ENCODE measurements at places on chromosomes 1 and 21. TPM values are rescaled to one million over a fixed set of nuclear protein-coding genes. Genes with fewer than 3 reads are reported as not detected.

GRCh38 chr21:22584308-22584707 is 1586.1 kb downstream of the NCAM2 start:
- DNase-seq = no peak

GRCh38 chr1:15808955-15809354 is 1.5 kb upstream of the UQCRHL start:
- DNase-seq = no peak

RBM11 gene
- total RNA-seq = 3.8 TPM

DNA sequence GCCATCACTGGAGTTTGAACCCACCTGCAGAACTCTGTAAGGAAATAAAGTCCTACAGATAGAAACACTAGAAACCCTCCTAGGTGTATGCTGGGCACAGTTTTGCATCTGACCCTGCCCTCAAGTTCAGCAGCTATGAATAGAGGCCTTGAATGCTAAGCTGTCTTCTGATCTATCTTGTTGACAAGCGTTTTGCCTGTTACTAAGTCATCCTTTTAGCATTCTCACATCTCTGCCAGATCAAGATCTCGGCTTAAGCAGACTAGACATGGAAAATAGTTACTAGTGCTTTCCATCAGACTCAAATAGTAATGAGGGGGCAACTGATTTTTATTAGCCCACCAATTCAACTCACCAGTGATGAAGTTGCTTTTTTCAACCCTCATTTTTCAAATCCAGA is 10.5 kb downstream of the TBX15 start:
- DNase-seq = no peak

GRCh38 chr1:111563619-111564018 is 56.0 kb upstream of the RAP1A start:
- DNase-seq = no peak

DNA sequence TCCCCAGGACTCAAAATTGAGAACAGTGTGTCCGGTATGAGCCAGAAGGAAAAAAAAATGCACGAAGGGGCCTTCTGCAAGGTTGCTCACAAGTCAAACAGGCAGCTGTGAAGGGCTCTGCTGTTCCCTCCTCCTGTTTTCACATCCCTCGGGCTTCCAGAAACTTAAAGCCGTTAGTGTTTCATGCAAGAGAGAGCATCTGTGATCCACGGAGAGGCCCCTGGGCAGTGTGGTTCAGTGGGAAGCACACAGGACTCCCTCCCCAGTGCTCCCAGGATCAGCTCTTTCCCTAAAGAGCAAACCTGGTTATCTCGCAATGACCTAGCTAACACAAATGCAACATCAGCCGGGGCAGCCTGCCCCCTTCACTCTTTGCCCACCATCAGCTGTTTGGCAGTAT is 2.9 kb upstream of the MATN1 start:
- DNase-seq = no peak

DDX20 gene
- total RNA-seq = 21.8 TPM

BRDT gene
- not detected for total RNA-seq

DNA sequence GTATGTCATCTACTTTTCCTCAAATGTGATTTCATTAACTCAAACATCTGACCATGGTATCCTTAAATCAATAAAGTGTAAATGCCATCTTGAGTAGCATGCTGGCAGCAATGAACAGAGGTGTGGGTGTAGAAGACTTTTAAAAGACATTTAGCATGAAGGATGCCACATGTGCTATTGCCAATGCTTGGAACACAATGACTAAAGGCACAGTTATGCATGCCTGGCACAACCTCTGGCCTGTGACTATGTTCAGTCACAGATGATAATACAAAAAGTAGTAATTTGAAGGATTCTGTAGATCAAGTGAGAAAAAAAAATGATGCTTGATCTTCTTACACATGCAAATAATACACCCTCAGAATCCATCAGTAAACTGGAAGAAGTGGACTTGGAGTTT is 938.9 kb upstream of the ADGRL4 start:
- DNase-seq = no peak

DNA sequence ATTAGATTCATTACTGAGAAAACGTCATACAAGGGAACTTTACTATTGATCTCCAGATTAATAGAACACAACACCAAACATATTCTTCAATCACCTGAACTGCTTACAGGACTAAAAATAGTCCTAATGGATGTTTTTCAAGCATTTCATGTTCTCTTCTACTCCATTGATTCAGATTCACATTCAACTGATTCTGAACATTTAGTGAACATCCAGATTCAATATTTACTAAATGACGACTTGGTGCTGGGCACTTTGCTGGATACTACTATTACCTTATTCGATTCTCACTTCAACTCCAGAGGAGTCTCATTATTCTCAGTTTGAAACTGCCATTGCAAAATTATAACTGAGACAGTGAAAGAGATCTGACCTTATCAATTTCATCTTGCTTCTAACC is 18.8 kb upstream of the SUCO start:
- no peak for DNase-seq

DNA sequence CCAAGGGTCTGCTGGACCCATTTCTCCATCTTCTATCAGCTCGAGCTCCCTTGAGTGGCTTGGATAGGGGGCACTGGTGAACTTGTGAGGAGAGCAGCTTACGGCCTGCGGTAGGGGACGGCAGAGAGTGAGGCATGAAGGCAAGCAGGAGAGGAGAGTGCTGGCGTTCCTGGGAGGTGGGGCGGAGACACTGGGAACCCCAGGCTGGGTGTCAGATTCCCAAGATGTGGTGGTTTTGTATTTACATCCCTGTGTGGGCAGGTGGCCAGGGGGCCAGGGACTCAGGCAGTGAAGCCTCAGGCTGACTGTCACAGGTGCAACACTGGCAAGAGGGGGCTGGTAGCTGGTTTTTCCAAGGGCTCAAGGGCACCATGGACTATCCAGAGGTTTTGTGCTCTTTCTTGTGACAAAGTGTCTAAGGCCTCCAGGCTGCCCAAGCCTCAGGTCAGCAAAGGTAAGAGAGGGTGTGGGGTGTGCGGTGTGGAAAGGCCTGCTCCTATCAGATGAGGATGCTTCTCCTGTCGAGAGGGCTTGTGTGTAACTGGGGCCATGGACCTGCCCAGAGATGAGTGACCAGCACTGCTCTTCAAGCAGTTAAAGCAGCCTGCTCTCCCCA is 45.1 kb upstream of the ROR1 start:
- no peak for DNase-seq

- no peak for DNase-seq
Observed at GRCh38 chr1:24584171-24584647, 28.3 kb downstream of the NCMAP start.

COL16A1 gene
- total RNA-seq = 0.36 TPM

METTL13 gene
- total RNA-seq = 59.3 TPM

- DNase-seq = no peak
Observed at GRCh38 chr21:44681861-44682579, at the start of gene KRTAP12-1. Gene KRTAP12-1 (minus strand): TSS chr21:44682163. CDS start chr21:44682123, 40 bp downstream.

GRCh38 chr1:41418857-41419583 is 57.8 kb downstream of the FOXO6 start:
- DNase-seq = no peak

CNR2 gene
- 0.16 TPM for total RNA-seq

- no peak for DNase-seq
Observed at GRCh38 chr1:109634771-109635750, 15.4 kb downstream of the AMPD2 start.

- DNase-seq = no peak
Observed at GRCh38 chr1:46077644-46078043, 54.8 kb downstream of the PIK3R3 start.

LCE2A gene
- total RNA-seq = not detected

DNA sequence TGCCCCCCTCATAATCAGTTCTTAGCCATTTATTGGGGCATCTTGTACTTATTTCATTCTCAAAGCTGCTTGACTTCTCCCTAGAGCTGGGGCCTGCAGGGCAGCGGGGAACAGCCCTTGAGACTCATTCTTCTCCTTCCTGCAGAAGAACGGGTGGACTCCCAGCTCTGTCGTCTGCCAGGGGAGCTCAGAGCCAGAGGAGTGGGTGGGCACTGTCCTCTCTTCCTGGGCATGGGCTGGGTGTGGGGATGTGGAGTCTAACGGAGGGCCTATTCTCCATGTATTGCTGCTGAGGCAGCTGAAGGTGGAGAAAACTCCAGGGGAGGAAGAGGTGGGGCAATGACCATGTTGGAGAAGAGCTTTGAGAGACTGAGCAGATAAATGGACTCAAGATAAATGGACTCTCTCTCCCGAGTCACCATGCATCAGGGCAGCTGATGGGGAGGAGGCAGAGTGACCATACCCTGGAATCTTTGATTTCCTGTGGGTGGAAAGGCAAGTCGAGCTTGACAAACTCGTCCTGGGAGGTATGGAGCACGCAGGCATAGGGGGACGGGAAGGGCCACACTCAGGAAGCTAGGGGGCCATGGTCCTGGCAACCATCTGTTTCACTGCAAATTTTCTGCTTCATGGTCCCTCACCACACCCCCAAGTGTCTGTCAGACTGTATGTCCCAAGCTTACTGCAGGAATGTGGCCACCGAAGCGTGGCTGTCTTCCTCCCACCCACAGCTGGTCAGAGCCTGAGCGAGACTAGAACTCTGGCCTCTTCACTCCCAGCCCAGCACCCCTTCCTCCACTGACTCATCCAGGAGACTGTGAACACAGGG is 56.9 kb upstream of the ATP2B4 start:
- no peak for DNase-seq

DNA sequence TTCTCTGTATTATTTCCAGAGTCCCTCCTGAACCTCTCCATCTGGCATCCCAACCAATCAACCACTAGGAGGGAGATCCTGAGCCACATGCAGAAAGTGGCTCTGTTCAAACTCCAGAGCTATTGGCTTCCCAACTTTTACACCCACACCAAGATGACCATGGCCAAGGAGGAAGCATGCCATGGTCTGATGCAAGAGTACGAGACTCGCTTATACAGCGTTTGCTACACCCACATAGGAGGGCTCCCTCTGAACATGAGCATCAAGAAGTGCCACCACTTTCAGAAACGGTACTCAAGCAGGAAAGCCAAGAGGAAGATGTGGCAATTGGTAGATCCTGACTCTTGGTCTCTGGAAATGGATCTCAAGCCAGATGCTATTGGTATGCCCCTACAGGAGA is 23.6 kb downstream of the RGSL1 start:
- DNase-seq = no peak

GRCh38 chr1:81226603-81226928 is 574.2 kb upstream of the ADGRL2 start:
- DNase-seq = no peak

DNA sequence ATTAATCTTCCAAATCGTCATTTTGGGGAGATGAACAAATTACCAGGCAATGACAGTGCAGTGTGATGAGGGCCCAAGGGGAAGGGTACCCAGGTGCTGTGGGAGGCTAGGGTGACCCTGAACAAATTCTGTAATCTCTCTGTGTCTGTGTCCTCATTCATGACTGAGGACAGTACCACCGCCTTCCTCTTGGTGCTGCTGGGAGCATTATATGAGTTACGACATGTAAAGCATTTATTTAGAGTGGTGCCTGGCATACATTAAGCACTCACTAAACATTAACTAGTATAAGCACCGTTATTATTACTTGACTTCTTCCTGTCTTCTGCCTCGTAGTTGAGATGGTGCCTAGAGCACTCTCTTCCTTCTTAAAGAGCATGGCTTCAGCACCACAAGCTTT is 468.2 kb upstream of the VAMP3 start:
- no peak for DNase-seq

GRCh38 chr21:16070207-16070651 is 340.4 kb downstream of the USP25 start:
- DNase-seq = no peak

ADAMTS5 gene
- total RNA-seq = not detected

DNA sequence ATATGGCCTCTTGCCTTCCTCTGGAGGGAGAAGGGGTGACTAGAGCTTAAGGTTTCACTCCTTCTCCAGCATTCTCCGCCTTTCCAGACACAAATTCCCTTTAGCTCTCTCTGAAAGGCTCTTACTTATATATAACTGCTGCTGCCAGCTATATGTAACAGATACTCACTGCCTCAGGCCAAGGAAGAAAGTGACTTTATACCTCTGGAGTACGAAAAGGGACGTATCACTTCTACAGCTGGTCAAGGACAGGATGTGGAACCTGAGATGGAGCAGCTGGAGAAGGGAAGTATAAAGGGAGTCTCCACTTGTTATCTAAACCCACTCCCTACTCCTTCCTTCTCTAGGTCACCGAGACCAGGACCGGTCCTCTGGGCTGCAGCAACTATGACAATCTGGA is 102.4 kb downstream of the BRINP2 start:
- no peak for DNase-seq

OVAAL gene
- total RNA-seq = not detected

GRCh38 chr1:162498496-162498810 is 835 bp downstream of the UHMK1 start:
- no peak for DNase-seq

LDLRAD1 gene
- total RNA-seq = not detected

RGS18 gene
- total RNA-seq = not detected

DNA sequence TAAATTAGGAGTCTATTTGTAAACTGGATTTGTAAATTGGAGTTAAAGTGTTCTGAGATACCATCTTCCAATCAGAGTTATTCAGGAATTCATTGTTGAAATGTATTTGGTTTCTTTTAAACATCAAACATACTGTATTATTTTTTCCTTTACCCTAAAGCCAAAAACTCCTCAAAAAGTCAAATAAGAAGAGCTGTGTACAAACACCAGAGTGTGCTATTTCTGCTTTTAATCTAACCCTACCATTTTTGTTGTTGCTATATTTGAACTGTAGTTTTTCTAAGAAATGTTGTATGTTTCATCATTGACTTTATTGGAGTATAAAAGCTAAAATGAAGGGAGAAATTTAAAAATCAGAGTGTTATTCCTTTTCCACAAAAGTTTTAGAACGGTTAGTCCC is 35.8 kb downstream of the SLC30A7 start:
- no peak for DNase-seq

DNA sequence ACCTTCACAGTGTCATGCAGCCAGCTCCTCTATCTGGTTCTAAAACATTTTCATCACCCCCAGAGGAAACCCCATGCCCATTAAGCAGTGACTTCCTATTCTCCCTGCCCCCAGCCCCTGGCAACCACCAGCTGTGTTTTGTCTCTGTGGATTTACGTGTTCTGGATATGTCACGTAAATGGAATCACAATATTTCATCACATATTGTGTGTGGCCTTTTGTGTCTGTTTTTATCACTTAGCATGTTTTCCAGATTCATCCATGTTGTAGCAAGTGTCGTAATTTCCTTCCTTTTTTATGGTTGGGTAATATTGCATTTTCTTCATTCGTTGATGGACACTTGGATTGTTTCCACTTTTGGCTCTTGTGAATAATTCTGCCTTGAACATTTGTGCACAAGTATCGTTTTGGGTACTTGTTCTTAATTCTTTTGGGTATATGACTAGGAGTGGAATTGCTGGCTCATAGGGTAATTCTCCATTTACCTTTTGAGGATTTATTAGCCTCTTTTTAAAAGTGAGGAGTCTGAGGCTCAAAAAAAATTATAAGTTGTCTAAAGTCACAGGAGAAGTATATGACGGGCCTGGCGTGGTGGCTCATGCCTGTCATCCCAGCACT is 127.0 kb downstream of the MRPS6 start:
- DNase-seq = no peak
